ENCODE measurements at places on chromosomes 1 and 21.

DNA sequence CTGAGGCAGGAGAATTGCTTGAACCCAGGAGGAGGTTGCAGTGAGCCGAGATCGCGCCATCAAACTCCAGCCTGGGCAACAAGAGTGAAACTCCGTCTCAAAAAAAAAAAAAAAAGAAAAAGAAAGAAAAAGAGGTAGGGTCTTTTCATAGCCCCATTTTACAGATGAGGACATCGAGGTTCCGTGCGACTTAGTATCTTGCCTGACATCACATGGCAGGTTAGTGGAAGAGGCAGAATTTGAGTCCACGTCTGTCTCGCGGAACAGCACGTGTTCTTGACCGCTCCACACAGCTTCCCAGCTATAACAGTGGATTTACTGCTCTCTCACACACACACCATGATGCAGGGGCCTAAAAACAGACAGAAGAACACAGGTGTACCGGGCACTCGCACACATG is 1.1 kb downstream of the CTRC start:
- DNase-seq, result no peak

- DNase-seq, result no peak
Observed at GRCh38 chr21:29939924-29940275, at the start of gene GRIK1. GRIK1 (minus strand) TSS chr21:29939996.

DNA sequence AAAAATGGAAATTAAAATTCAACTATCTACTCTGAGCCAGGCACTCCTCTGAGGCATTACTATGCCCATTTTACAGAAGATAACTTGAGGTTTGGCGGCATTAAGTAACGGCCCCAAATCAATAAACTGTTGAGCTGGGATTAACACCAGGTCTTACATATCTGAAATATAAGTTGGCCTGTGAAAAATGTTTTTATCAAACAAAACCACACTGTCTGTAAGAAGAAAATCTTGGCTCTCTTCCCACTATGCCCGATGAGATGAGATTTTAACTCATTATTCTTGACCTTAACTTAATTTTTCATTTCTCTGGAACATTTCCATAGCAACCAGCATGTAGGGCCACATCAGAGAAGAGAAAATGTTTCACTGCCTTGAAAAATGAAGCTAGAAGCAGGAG is 21.8 kb downstream of the RC3H1 start:
- DNase-seq, result no peak

- no peak for DNase-seq
Observed at GRCh38 chr1:220516014-220516721, 11.8 kb upstream of the MARK1 start.

DNA sequence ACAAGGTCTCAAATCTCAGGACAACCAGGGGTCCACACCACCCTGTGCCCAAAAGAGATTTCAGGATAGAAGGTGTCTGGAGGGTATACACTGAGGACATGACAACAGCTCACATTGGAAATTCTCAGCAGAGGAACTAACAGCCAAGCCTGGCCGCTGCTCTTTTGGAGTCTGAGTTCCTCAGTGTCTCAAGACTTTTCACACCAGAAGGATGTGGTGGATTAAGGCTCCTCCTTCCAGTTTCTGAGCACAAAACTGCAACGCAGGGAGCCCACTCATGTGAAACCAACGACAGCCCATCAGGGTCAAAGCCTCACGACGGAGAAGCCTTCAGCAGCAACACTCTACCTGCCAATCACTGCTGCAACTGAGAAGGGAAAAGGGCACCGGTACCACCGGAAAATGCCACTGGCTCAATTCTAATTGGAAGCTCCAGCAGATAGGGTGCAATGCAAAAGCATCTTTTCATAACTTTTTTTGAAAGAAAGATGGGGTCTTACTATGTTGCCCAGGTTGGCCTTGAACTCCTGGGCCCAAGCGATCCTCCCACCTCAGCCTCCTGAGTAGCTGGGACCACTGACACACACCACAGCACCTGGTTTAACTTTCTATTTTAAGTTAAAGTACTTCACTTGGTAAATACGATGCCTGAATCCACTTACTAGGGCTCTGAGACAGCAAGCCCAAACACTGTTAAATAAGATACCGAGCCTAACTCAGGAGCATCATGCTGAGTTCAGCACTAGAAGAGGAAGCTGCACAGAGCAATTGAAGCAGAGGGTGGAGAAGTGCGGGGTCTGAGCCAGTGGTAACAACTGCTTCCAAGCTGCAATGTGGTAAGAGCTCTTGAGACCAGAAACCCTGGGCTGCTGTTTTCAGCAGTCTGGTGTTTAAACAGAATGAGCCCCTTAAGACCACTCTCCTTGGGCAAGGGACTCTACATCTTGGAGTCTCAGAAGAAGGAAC is 7.8 kb downstream of the CAPZB start:
- no peak for DNase-seq

DNA sequence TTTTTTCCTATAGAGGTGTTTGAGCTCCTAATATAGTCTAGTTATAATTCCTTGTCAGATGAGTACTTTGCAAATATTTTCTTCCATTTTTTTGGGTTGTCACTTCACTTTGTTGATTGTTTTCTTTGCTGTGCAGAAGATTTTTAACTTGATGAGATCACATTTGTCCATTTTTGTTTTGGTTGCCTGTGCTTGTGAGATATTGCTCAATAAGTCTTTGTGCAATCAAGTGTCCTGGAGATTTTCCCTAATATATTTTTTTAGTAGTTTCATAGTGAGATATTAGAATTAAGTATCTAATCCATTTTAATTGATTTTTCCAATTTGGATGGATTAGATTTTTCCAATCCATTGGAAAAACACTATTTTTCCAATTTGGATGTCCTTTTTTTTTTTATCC is 1395.5 kb downstream of the PLA2G4A start:
- DNase-seq, result no peak

- no peak for DNase-seq
Observed at GRCh38 chr1:45216861-45217260, 10.5 kb upstream of the ZSWIM5 start.

DNA sequence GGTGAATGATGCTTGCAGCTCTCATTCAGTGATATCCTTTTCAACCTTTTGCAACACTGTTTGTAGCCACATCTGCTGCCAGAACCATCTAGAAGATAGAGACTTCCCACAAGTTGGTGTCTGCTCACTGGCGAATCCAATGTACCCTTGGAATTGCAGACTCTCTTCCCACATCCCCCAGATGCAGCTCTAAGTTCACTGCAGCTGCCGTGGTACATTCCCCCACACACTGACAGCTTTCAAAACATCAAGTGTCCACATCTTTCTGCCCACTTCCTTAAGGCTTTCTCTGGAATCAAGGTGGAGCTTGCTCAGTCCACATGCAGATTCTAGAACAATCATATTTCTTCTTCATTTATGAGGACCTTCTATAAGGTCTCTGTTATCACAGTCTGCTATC is 99.2 kb downstream of the PLPPR4 start:
- no peak for DNase-seq

DNA sequence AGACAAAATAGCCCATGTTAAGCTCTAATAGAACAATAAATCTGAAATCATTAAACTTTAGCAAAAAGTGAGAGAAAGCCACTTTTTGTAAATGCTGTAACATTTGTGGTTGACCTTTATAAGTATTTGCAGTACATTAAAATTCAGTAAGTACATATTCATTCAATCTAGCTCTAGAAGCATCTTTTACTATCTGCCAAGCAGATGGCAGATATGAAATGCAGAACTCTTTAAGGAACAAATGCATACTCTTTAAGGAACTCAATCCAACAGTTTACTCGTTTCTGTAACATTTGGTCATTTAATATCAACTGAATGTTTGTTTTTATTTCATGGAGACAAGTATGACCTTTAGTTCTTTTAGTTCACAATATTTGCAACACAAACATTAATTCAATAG is 150.1 kb downstream of the APP start:
- no peak for DNase-seq

- DNase-seq, result no peak
Observed at GRCh38 chr1:223840254-223840653, 5.5 kb downstream of the TP53BP2 start.

GRCh38 chr1:204927673-204928641 is 57.3 kb downstream of the NFASC start:
- no peak for DNase-seq

GRCh38 chr21:44871576-44872269 is 1.8 kb downstream of the PTTG1IP start:
- no peak for DNase-seq

DNA sequence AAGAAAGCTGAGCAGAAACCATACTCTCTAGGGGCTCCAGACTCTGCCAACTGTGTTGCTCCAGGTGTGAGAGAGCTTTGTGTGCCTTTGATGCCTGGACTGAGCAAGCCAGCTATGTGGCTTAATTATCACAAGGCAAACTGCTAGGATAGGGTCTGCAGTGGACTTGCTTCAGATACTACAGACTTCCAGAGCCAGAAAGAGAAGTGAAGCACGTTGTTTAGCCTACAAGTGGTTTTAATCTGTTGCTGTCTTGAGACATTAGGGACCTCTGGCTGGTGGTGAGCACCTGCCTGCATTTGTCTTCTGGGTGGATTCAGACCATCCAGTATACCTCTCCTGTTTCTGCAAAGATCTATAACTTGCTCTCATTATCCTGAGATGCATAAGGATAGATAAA is 353.4 kb upstream of the PLXNA2 start:
- no peak for DNase-seq

- no peak for DNase-seq
Observed at GRCh38 chr1:246304484-246305259, 202.4 kb downstream of the SMYD3 start.

GRCh38 chr1:29800120-29800519 is 563.8 kb downstream of the PTPRU start:
- DNase-seq, result no peak

DNA sequence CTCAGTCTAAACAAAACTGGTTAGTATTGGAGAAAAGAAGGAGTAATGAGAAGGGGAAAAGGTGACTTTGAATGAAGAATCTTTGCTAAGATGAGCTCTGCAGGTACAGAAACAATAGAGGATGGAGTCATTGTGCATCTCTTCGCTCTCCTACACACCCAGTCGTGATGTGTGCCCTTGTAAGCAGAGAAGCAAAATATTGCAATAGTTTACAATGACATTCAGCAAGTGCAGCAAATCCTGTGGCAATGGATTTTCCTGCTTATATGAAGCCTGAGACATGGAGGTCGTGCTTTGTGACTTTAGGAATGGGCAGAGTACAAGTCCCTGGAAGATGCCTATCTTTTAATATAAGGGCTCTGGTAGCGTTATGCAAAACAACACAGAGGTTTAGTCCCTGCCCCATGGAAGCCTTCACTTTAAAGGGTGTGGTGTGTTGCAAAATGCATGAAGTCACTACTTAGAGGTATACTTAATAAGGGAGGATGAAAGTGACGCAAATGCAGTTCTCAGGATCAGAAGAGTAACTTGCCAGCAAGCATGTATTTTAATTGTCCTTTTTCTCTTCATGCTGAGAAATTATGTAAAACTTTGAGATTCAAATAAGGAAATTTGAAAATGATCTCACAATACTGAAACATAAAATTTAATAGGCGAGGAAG is 88.0 kb upstream of the IVNS1ABP start:
- no peak for DNase-seq

DNA sequence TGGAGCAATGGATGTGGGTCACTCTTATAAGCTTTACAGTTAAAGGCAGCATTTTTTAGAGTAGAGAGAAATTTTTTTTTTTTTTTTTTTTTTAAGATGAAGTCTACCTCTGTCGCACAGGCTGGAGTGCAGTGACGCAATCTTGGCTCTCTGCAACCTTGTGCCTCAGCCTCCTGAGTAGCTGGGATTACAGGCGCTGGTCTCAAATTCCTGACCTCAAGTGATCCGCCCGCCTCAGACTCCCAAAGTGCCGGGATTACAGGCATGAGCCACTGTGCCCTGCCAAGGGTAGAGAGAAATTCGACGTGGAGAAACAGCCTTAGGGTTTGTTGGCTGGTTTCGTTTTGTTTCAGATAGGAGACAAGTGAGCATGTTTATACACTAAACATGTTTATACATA is 594.2 kb upstream of the ADAMTS5 start:
- no peak for DNase-seq

DNA sequence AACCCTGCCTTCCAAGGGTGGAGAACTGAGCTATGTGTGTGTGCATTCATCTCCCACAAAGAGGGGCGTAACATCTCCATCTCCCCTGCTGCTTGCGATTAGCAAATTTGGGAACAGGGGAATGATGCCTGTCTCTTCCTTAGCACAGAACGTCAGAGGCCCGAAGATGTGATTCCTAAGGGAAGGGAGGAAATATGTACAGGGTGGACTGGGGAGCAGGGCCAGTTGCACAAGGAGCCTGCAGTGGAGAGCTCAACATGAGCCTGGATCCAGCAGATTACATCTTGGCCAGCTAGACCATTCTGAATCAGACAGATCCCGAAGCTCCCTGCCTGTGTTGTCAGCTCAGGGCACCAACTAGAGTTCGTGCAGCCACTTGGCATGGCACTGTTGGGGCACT is 118.1 kb downstream of the NGF start:
- DNase-seq, result no peak

DNA sequence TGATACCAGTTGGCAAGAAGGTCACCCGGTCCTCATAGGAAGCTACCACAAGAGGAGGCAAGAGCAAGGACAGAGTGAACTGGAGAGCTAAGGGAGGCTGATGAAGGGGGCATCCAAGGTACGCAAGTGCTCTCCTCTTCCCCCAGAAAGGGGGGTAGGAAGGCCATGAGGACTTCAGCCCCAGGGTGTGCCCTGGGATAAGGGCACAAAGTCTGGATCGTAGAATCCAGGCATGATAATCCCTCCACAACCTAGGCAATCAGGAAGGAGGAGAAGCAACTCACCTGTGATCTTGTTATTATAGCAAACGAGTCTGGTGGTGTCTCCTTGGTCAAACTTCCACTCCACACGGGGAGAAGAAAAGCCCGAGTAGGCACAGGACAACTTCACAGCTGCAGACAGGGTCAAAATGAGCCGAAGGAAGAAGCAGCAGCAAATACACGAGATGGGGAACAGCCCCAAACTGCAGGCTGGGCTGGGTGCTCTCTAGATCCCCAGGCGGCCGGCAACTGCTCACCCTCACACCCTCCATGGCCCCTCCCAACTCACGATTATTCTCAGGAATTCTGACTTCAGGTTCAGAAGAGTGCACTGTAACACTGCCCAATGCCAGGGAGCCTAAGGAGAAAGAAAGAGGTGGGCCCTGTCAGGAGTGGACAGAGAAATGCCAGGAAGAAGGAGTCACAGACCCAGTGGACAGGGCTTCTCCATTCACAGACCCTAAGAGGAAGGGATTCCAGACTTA is 20.0 kb downstream of the F11R start:
- no peak for DNase-seq

- no peak for DNase-seq
Observed at GRCh38 chr1:78688697-78689096, 39.1 kb downstream of the IFI44 start.

- no peak for DNase-seq
Observed at GRCh38 chr21:27202301-27202700, 235.4 kb upstream of the ADAMTS5 start.

GRCh38 chr1:16367258-16367967 is 371 bp downstream of the SZRD1 start:
- DNase-seq, result no peak

Data from HS-5 (cell line).